ENCODE measurements at places on chromosomes 3 and 15. TPM values are rescaled to one million over a fixed set of nuclear protein-coding genes. Genes with fewer than 3 reads are reported as not detected.

Gene GPR149
- not detected for total RNA-seq

Gene HTR3E
- not detected for total RNA-seq

Gene NTRK3
- not detected for total RNA-seq

Gene COMMD2
- total RNA-seq = 61.7 TPM

DNA sequence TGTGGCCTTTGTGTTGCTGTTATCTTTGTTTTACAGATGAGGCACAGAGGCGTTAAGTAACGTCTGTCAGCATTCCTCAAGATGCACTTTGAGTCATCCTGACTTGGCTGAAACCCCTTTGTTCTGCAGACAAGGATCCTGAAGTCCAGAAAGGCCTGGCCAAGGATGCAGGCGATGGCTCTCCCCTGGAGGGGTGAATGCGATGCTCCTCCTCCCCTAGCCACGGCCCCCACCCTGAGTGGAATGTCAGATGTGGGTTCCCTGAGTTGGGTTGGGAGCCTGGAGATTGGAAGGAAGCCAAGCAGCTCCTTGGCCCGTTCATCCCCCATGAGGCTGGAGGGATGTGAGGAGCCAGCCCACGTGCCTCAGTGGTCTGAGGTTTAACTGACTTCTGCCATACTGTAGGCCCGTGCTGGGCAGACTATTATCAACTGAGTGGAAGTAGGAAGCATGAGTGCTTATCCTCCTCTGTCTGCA, 43.3 kb downstream of the POMGNT2 start:
- H3K4me1 ChIP-seq = no peaks in the 10 kb centered on the region
- no peak for DNase-seq
- no peak overlapping the region for H3K4me3 ChIP-seq
- no peaks in the 10 kb centered on the region for H3K36me3 ChIP-seq

DNA sequence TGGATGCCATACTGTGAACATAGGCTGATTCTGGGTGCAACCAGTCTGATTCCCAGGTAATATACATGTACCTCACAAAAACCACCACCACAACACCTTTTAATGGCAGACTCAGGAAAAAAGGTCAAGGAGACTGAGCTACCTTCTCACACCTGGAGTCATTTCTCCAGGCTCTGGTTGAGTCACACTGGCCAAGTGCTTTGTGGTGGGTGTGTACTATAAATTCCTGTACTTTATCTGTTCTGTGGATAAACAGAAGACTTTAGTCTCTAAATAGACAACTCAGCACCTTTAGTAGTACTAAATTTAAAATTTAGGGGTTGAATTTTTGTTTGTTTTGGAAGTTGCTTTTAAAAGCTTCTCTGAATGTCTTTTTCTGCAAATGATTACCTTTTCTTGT, 46.7 kb downstream of the TOP2B start:
- DNase-seq = no peak
- H3K27me3 ChIP-seq = no peaks in the 10 kb centered on the region
- no peak overlapping the region for H3K27ac ChIP-seq
- H3K4me3 ChIP-seq = no peak overlapping the region
- peaks cover 29% of the 10 kb centered on the region for H3K36me3 ChIP-seq
- H3K4me1 ChIP-seq = peaks cover 8% of the 10 kb centered on the region

- no peak overlapping the region for H3K4me3 ChIP-seq
- no peak overlapping the region for H3K27ac ChIP-seq
- peaks cover 9% of the 10 kb centered on the region for H3K4me1 ChIP-seq
- DNase-seq = no peak
- H3K27me3 ChIP-seq = peaks cover under 1% of the 10 kb centered on the region
Observed at GRCh38 chr15:66580643-66581042, 14.8 kb upstream of the LCTL start.

DNA sequence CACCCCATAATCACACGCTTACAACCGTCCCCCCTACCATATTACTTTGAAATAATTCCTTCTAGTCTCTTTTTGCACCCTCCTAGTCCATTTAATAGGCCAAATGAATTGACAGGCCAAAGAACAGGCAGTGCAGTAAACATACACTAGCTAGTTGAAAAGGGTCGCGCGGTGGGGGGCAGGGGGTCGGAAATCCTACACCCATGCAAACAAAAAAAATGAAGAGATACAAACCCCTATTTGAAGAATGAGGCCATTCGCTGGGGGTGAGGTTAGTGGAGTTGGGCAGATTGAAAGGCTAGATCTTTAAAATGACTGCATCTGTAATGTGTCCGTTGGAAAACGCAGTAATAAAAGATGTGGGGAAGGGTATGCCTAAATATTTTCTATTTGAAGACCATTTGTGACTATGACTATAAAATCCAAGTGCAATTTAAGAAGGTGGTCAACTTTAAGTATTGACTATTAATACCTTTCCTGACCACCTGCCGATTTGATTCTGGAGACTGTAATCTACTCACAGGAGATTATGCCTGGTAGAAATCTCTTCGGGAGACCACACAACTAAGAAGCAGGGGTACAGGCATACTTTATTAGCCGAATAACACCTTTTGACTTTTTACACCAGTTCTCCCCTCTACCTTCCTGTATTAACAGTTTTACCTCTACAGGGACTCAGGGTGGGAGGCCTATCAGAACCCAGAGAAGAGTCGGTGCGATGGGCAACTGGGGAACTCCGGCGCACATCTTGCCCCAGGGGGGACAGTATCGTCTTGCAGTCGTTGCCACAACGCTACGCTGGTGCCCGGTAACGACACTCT, 762 bp upstream of the ARL6 start:
- no peaks in the 10 kb centered on the region for H3K36me3 ChIP-seq
- DNase-seq = no peak
- peaks cover 8% of the 10 kb centered on the region for H3K27me3 ChIP-seq

GRCh38 chr3:159928071-159928491, 60.6 kb upstream of the IL12A start:
- H3K27ac ChIP-seq = peak overlapping the region; percentile 96
- peaks cover 51% of the 10 kb centered on the region for H3K4me1 ChIP-seq
- DNase-seq = no peak
- H3K27me3 ChIP-seq = no peaks in the 10 kb centered on the region
- H3K4me3 ChIP-seq = no peak overlapping the region

GRCh38 chr3:195911041-195911945, 2.9 kb upstream of the TNK2 start:
- no peaks in the 10 kb centered on the region for H3K36me3 ChIP-seq
- H3K4me1 ChIP-seq = peaks cover 32% of the 10 kb centered on the region
- H3K4me3 ChIP-seq = no peak overlapping the region
- H3K27ac ChIP-seq = no peak overlapping the region

GRCh38 chr15:30036036-30036703, 46.6 kb upstream of the GOLGA8J start:
- no peak overlapping the region for H3K27ac ChIP-seq
- H3K4me3 ChIP-seq = no peak overlapping the region
- no peak for DNase-seq
- no peaks in the 10 kb centered on the region for H3K36me3 ChIP-seq
- H3K27me3 ChIP-seq = peaks cover 16% of the 10 kb centered on the region
- H3K4me1 ChIP-seq = peaks cover 10% of the 10 kb centered on the region

DNA sequence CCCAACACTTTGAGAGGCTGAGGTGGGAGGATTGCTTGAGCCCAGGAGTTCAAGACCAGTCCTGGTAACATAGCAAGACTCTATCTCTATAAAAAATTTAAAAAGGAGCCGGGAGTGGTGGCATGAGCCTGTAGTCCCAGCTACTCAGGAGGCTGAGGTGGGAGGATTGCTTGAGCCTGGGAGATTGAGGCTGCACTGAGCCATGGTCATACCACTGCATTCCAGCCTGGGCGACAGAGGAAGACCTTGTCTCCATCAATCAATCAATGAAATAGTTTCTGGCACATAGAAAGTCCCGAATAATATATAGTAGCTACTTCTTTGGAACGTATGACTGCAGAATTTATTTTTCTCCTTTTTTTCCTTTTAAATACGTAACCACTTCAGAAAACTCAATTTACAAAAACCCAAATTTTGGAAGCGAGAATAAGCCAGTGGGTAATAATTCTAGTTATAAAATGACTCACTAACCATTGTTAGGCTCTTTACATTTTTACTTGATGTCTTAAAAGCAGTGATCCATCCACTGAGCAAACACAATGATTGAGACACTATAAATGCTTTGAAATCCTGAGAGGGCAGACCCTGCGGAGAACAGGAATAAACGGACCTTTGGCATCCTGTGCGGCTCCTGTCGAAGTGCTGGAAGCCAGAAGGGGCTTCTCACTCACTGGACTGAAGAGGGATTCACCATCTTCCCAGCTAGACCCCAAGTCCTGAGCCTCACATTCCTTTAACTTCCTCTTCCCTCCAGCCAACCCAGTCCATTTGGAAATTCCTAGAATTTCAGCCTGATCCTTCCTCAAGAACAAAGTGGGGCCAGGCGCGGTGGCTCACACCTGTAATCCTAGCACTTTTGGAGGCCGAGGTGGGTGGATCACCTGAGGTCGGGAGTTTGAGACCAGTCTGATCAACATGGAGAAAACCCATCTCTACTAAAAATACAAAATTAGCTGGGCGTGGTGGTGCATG, 68.4 kb upstream of the MFGE8 start:
- H3K27ac ChIP-seq = peak overlapping the region; percentile 32
- H3K4me3 ChIP-seq = no peak overlapping the region
- no peak for DNase-seq

DNA sequence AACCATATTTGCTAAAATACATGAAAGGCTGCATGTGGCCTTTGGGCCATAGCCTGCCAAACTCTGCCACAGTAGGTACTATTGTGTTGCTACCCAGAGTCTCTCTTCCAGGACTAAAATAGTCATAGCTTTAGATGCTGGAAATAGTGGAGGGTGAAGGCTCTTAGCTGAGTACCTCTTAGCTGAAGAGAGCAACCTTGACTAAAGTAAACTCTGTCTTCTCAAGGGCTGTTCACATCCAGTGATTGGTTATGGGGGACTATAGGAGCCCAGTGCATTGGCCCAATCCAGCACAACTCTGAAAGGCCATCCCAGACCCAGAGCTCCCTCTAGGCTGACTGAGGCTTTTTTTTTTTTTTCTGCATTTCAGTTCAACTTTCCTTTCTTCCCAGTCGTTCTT, 117.8 kb upstream of the ACP3 start:
- no peak overlapping the region for H3K27ac ChIP-seq
- H3K36me3 ChIP-seq = peaks cover 1% of the 10 kb centered on the region
- H3K27me3 ChIP-seq = peaks cover 11% of the 10 kb centered on the region
- no peak overlapping the region for H3K4me3 ChIP-seq
- no peaks in the 10 kb centered on the region for H3K4me1 ChIP-seq

GRCh38 chr3:53238051-53238850, 17.6 kb downstream of the TKT start:
- H3K4me1 ChIP-seq = peaks cover 67% of the 10 kb centered on the region
- peak overlapping the region; percentile 97 for H3K27ac ChIP-seq

GRCh38 chr3:124351430-124352148, 359.7 kb upstream of the ROPN1 start:
- peaks cover 3% of the 10 kb centered on the region for H3K36me3 ChIP-seq
- peak overlapping the region; percentile 29 for H3K27ac ChIP-seq
- H3K4me3 ChIP-seq = no peak overlapping the region
- no peak for DNase-seq

DNA sequence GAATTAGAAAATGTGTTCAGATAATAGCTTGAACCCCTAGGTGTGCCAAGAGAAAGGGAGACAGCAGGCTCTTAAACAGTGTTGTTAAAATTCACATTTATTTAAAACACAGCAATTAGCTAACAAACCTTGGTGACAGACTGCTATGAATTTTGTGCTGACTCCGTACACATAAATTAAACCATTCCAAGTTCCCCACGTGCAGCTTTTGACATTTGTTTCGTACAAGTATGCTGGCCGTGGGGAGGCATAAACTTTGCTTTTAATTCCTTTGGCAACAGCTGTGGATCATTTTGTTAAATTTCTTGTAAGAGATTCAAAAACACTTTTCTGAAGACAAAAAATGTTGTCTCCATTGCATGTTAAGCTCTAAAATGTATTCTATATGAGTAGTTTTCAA, 465.3 kb downstream of the FGF12 start:
- DNase-seq = no peak
- no peak overlapping the region for H3K27ac ChIP-seq
- H3K4me3 ChIP-seq = no peak overlapping the region
- no peaks in the 10 kb centered on the region for H3K36me3 ChIP-seq
- H3K27me3 ChIP-seq = peaks cover 6% of the 10 kb centered on the region
- H3K4me1 ChIP-seq = no peaks in the 10 kb centered on the region

DNA sequence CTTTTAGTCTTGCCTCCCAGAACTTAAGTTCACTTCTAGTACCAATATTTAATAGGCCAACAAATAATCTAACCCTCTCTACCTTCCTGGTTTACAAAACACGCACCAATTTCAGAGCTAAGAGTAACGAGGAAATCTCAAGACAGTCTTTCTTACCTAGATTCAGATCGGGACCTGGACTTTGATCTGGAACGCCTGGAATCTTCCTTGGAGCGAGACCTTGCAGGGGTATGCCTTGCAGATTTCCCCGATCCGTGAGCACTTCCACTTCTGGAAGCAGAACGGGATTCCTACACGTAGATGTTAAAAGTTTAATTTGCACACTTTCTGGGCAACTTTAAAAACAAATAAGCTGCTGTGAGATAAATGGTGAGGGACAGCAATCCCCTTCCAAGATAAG, 11.4 kb downstream of the TRA2B start:
- no peaks in the 10 kb centered on the region for H3K27me3 ChIP-seq
- H3K27ac ChIP-seq = peak overlapping the region; percentile 8
- H3K4me3 ChIP-seq = no peak overlapping the region
- peaks cover 28% of the 10 kb centered on the region for H3K36me3 ChIP-seq

GRCh38 chr3:188476935-188477334, 323.0 kb downstream of the LPP start:
- H3K27ac ChIP-seq = peak overlapping the region; percentile 72
- no peaks in the 10 kb centered on the region for H3K27me3 ChIP-seq
- peaks cover 61% of the 10 kb centered on the region for H3K4me1 ChIP-seq
- H3K4me3 ChIP-seq = no peak overlapping the region

DNA sequence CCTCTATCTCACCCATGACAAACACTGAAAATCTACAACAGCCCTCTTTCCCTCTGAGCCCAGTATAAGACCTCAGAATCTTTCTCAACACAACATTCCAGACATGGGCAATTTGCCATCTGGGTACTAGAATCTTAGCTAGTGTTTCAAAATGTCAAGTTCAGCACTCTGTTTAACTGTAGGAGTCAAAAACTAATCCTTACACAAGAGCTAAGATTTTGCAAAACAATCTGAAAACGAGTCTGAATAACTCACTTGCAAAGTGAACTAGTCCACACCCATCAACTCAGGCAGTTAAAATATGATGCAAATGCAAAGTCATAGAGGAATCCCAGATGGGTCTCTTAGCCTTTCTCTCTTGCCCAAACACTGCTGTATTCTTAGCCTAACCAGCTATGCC, 67.8 kb downstream of the GPR176 start:
- H3K36me3 ChIP-seq = no peaks in the 10 kb centered on the region
- H3K27me3 ChIP-seq = no peaks in the 10 kb centered on the region
- peaks cover 23% of the 10 kb centered on the region for H3K4me1 ChIP-seq
- no peak overlapping the region for H3K4me3 ChIP-seq

- H3K27ac ChIP-seq = no peak overlapping the region
- no peak overlapping the region for H3K4me3 ChIP-seq
- peaks cover 4% of the 10 kb centered on the region for H3K27me3 ChIP-seq
- no peaks in the 10 kb centered on the region for H3K36me3 ChIP-seq
Observed at GRCh38 chr15:38589502-38589901, 24.9 kb upstream of the RASGRP1 start.

GRCh38 chr3:133125802-133126201, 87.6 kb downstream of the TMEM108 start:
- no peak overlapping the region for H3K4me3 ChIP-seq
- no peaks in the 10 kb centered on the region for H3K36me3 ChIP-seq
- no peak overlapping the region for H3K27ac ChIP-seq
- H3K4me1 ChIP-seq = no peaks in the 10 kb centered on the region
- no peak for DNase-seq

- H3K36me3 ChIP-seq = peaks cover 18% of the 10 kb centered on the region
- H3K4me3 ChIP-seq = no peak overlapping the region
- H3K27me3 ChIP-seq = no peaks in the 10 kb centered on the region
- no peak overlapping the region for H3K27ac ChIP-seq
- peaks cover 15% of the 10 kb centered on the region for H3K4me1 ChIP-seq
- DNase-seq = no peak
Observed at GRCh38 chr3:138057384-138057783, 47.4 kb downstream of the CLDN18 start.
